Esophagus muscularis mucosa (tissue), 4 donors: ENCODE measurements at places on chromosomes 13 and 19.

GRCh38 chr13:92346046-92346445 lies 880.6 kb upstream of the GPC6 start:
- DNase-seq, result no peak

DNA sequence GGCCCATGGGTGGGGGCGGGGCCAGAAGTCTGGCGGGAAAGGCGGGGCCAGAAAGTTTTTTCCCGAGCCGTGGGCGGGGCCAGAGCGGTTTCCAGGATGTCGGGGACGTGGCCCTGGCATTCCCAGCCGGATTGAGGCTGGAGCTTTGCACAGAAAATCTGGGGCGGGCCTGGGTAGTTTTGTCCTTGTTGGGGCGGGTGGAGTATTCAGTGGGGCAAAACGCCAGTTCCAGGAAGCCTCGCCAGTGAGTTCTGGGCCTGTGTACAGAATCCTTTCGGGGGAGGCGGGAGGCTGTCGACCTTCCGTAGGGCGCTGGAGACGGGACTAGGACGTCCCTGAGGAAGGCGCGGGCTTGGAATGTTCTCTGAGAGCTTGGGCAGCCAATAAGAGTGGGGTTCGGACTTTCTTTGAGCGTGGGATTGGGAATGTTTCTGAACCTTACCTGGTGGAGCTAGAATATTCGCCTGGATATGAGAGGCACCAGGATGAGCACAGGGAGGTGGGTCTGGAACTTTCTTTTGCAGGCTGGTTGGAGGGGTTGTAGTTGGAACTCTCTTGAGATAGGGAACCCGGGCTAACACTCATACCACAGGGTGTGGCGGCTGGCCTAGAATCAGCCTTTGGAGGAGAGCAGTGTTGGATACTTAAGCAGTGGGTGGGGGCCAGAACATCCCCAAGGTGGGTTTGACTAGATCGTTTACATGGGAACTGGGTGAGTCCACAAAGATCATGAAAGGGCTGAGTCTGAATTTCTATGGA lies 1.3 kb downstream of the CCDC9 start:
- no peak for DNase-seq

- no peak for DNase-seq
Measured at GRCh38 chr19:7986321-7987113, 18.9 kb downstream of the ELAVL1 start.

DNA sequence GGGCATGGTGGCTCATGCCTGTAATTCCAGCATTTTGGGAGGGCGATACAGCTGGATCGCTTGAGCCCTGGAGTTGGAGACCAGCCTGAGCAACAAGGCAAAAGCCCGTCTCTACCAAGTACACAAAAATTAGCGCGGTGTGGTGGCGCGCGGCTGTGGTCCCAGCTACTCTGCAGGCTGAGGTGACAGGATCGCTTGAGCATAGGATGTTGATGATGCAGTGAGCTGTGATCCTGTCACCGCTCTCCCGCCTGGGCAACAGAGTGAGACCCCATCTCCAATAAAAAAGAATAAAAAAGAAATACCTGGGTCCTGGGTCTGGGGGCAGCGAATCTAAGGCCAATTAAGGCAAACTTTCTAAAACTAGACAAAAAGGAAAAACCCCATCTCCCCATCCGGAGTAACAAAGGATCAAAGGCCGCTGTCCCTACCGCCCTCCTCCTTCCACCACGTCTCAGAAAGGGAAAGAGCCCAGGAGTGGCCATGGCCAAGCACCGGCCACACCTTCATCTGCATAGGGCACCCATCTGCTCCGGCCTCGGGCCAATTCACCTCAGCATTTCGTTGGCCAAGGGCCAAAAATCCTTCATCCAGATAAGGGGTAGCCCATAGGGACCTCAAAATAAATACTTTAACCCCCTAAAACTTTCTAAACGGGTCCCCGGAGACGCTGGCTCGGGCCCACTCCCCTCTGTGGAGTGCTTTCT lies 851 bp downstream of the ZNF320 start:
- DNase-seq, result no peak

- DNase-seq, result no peak
Measured at GRCh38 chr19:8022275-8022674, 16.8 kb upstream of the ELAVL1 start.

DNA sequence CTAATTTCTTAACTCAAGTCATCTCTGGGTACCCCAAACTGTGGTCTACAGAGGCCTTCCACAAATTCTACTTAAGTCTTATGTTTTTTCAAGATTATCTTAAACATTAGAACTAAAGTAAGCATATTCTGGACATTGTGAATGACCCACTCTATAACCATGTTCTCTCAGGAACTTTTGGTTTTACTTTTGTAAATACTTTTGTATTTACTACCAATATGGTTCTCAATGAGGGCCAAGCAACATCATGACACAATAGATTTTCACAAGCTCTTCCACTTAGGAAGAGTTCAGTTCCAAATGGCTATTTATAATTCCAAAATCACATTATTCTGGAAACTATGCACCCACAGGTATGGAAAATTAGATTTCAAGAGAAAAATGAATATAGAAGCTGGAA lies 10.8 kb downstream of the DIAPH3 start:
- no peak for DNase-seq

DNA sequence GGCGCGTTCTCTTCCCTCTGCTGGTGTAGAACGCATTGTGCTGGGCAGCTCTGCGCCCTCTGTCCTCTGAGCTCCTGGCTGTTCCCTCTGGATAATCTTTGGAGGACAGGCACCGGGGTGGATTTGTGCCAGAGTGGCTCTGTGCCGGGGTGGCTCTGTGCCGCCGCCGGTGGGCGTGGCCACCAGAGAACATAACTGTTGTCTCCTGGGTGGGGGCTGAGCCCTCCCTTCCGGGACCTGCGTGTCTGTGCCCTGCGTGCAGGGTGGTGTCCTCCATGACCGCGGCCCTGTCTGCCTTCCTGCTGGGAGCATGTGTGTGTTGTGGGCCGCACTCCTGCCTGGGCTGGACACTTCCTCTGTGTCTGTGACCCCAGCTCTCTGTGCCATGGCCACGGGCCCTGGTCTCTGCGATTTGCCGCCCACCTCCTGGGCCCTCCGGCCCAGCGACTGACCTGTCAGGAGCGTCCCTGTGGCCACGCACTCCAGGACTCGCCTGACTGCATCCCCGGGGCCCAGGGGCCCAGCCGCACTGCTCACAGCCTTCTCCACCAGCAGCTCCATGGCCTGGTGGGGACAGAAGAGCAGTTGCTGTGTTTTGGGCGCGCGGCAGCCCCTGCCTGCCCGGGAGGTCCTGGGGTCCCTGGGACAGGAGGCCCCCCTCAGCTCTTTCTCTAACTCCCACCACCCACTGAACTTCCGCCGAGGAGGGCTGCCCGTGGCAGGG lies 22.4 kb upstream of the MATK start:
- no peak for DNase-seq

DNA sequence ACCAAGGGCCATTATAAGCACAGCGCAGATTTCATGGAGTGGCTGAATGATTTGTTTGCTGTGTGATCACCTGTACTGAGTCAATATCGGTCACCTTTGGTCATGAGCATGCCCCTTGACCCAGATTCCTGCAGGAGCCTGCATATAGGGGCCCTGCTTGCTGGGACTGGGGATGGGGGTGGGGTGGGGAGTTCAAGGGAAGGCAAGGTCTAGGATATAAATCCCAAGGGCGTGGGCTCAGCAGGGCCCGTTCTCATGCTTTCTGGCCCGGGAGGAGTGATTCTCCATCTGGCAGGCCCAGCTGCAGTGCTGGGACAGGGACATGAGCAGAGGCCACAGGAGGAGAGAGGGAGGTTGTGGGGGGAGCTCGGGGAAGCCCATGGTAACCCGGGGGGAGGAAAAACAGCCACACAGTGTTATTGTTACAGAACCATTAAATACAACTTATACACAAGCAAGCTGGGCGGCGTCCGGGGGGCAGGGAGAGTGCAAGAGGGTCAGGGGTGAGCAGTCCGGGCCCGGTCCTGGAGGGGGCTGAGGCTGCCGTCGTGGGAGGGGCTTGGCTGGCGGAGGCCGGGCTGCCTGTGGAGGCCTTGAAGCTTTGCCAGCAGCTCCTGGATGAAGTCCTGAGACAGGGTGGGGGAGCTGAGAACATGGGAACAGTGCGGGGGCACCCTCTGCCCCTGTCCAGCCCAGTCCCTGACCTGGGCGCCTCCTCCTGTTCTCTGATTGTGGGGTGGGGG lies 5.2 kb downstream of the PPP1R14A start:
- DNase-seq, result no peak

GRCh38 chr13:74040200-74040599 lies 94.0 kb downstream of the KLF12 start:
- DNase-seq, result no peak

GRCh38 chr19:19361075-19361594 lies 40.5 kb downstream of the MAU2 start:
- DNase-seq, result peak; percentile 96

DNA sequence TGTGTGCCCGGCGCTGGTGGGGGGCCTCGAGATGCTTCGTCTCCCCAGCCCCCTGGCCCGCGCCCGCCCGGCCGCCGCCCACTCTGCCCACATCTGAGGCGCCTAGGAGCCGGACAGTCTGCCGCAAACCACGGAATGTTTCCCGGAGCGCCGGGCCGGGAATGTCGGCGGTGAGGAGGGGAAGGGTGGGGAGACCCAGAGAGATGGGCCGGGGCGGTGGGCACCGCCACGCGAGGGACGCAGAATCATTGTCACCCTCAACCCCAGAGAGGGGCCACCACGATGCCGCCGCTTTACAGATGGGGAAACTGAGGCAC lies 46.1 kb upstream of the NFIC start:
- DNase-seq, result no peak

DNA sequence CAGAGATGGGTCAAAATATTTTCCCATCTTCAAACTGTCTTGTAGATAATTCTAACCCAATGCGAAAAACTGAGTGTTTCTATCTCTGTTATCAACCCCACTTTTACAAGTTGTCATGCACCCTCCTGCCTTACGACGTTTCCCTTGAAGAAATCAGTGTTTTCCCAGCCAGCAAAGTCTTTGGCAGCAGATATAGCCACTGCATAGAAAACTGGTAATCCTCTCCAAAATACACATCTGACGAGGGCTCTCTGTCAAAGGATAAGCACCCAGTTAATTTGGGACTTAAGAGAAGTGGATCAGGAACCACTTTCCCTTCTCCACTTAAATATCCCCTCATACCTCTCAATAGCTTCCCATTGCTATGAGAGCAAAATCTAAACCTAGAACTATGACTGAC lies 351.9 kb upstream of the MIR17HG start:
- no peak for DNase-seq

GRCh38 chr19:20912973-20913372 lies 10.1 kb upstream of the ZNF85 start:
- DNase-seq, result no peak

DNA sequence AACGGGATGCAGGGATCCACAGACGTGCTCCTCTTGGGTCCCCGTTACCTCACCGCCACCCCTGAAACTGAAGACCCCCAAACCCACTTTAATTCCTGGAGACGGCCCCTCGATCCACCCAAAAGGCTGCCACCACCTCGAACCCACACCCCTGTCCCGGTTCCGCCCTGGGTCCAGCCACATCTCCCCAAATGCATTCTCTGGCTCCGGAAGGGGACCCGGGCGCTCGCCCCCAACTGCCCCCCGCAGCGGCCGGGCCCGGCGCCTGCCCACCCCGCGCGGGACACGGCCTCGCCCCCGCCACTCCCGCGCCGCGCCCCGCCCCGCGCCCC lies 219 bp upstream of the FSTL3 start:
- no peak for DNase-seq

DNA sequence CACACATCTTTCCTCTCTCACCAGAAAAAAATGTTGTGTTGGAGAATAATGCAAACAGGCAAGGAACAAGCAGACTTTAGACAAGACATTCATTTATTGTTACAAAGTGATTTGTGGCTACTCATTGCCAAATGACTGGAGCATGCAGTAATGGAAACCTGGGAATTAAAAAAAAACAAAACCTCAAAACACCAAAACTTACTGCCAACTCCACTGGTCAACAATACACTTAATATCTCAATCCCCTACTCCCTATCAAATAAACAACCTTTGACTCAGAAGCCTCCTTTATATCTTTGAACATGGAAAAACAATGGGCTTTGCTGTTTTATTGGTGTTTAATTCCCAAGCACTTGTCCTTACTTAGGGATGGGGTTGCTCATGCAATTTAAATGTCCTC lies 112.8 kb downstream of the POSTN start:
- no peak for DNase-seq

- DNase-seq, result no peak
Measured at GRCh38 chr19:39737351-39737750, 478 bp downstream of the CLC start.

DNA sequence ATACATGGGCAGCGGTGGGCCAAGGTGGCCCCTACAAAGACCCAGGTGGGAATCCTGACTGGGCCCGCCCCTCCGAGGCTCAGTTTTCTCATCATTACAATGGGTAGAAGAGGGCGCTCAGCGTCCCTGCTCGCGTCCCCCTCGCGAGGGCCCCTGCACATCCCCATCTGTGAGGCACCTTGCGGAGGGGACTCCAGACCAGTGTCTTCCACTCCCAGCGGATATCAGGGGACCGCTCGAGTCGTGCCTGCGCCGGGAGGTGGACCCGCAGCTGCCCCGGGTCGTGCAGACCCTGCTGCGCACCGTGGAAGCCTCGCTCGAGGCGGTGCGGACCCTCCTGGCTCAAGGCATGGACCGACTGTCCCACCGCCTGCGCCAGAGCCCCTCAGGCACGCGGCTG lies 15.3 kb upstream of the COLGALT1 start:
- DNase-seq, result no peak
